ENCODE measurements at places on chromosomes 7 and 10.

- DNase-seq, result no peak
Observed at GRCh38 chr10:79176949-79177602, 108.3 kb downstream of the ZMIZ1 start.

DNA sequence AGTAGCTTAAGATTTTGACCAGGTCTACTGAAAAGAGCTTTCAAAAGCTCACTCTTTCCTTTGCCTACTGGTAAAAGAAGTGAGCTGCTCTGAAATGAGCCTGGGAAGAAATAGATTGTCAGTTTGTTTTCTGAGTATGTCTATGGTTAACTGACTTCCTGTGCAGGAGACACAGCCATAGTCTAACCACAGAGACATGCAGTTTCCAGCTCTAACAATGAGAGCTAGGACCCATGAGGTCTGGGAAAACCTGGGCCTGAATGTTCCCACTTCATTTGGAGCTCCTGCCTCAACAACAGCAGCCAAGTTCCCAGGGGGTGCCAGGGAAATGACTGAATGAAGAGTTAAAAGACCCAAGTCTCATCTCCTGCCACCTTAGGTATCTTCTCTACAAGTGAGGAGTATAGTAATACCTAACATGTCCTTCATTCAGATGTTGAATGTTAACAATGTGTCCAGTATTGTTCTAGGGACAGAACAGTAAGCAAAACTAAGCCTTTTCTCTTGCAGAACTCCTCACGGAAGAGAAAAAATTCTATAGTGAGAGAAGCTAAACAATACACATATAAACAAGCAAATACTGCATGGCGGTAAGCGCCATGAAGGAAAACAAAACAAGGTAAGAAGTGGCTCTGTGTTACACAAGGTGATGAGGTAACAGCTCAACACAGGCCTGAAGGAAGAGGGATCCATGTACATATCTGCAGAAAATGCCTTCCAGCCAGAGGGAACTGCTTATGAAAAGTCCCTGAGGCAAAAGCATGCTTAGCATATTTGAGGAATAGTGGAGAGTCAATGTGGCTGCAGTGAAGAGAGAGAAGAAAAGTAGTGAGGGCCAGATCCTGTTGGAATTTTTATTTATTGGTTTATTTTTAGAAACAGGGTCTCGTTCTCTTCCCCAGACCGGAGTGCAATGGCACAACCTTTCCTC lies 26.4 kb upstream of the ANKRD1 start:
- DNase-seq, result no peak

GRCh38 chr10:50622706-50623662 lies 772 bp downstream of the SGMS1 start:
- no peak for DNase-seq

GRCh38 chr10:75355706-75356105 lies 45.9 kb downstream of the ZNF503 start:
- DNase-seq, result no peak

DNA sequence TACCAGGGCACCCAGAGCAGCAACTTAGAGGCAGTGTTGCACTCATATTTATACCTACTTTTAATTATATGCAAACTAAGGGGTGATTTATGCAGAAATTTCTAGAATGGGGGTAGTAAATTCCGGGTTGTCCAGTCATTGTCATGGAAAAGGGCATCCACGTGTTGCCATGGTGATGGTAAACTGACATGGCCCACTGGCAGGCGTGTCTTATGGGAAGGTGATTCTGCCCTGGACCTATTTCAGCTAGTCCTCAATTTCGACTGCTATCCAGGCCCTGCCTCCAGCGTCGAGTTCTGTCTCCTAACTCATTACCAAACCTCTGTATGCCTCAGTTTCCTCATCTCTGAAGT lies 12.8 kb downstream of the SNX8 start:
- no peak for DNase-seq

- DNase-seq, result no peak
Observed at GRCh38 chr10:6383096-6383812, 180.5 kb downstream of the PFKFB3 start.

DNA sequence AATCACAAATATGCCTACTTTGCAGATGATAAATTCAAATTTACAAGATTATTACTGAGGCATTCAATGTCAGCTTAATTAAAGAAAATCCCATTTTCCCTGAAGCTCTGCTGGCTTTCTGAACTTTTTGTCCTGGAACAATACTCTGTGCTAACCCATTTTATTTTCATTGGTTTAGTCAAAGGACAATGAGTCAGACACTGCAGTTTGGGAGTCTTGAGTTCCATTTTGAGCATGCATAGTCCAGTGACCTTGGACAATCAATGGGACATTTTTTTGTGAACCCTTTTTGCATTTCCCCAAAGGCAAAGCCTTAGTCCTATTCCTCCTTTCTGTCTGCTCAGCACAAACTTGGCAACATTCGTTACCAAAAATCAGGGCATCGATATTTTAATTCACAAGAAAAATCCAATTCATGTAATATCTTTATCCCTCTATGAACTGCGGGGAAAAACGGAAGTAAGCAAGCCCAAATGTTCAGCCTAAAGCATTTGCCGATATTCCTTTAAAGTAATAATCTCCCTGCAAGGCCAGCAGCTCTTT lies 339.8 kb downstream of the RNLS start:
- no peak for DNase-seq

GRCh38 chr10:46022978-46023702 lies 7.3 kb downstream of the NCOA4 start:
- peak; percentile 79 for DNase-seq

DNA sequence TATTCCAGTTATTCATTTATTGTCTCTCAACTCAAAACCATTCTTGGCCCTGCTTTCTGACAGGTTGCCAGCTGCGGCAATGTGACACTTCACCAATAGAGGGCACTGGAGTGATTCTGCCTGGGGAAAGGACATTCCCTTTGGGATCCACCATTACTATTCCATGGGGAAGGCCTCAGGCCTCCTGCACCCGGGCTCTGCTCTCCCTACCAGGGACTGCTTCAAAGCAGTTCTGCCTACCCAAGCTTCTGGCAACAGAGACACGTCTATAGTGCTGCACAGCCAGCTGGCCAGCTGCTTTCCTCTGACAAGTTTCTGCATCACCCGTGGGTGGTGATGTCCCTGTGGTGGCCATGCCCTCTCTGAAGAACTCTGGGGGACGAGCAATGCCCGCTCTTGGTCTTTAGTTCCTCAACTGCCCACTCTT lies 163.8 kb downstream of the ELMO1 start:
- DNase-seq, result no peak

DNA sequence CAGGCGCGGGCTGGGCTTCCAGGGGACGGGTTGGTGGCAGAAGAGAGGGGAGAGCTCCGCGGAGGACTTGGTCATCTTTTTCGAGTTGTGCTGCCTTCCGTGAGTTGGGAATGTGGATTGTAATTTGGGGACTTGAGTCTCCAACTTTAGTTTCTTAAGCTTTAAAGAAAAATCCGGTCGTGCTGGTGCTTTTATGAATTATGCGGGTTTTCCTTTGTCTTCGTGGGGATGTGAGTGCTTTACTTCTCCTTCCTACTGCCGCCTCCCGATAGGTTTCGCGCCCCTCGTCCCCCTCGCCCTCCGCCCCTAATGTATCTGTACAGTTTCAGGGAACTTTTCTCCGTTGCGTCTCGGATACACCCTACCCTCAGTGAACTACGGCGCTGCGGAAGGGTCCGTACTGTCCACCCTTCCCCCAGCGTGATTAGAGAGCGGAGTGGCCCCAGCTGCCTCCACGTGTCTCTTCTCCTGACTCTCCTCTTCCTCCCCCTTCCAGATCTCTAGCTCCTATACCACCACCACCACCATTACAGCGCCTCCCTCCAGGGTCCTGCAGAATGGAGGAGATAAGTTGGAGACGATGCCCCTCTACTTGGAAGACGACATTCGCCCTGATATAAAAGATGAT lies 649 bp downstream of the SCD start:
- DNase-seq, result no peak

DNA sequence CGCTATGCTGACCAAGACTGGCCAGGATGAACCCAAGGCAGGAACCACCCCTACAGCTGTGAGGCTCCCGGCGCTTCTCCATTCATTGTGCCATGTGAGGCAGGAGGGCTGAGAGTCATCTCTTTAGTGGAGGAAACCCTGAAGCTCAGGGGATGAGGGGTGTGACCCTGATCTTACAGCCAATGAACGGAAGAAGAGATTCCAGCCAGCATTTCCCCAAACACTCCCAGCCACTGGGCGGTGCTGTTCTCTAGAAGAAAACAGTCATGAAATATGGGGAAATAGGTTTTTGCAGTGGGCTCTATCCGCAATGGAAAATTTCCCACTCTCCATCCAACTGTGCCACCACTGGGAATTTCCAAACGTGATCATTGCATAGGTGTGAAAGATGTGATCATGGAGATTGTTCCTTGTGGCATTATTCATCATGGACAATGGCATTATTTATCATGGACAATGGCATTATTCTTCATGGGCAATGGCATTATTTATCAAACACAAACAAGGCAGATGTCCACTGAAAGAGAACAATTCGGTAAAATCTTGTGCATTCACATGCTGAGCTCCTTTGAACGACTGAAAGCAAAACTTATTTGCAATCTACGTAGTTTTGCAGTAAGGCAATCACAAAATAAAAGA lies 14.0 kb upstream of the SLC18A2 start:
- no peak for DNase-seq

- peak; percentile 63 for DNase-seq
Observed at GRCh38 chr10:4532467-4532866, 293.5 kb upstream of the AKR1E2 start.

DNA sequence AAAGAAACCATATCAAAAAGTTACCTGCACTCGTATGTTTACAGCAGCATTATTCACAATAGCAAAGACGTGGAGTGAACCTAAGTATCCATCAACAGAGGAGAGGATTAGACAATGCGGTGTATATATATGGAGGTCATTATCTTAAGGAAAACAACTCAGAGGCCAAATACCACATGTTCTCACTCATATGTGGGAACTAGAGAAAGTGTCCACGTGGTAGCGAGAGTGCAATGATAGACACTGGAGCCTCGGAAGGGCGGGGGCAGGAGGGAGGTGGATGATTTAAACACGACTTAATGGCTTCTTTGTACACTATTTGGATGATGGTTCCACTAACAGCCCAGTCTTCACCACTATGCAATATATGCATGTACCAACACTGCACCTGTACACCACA lies 40.1 kb upstream of the RNF32 start:
- DNase-seq, result no peak

DNA sequence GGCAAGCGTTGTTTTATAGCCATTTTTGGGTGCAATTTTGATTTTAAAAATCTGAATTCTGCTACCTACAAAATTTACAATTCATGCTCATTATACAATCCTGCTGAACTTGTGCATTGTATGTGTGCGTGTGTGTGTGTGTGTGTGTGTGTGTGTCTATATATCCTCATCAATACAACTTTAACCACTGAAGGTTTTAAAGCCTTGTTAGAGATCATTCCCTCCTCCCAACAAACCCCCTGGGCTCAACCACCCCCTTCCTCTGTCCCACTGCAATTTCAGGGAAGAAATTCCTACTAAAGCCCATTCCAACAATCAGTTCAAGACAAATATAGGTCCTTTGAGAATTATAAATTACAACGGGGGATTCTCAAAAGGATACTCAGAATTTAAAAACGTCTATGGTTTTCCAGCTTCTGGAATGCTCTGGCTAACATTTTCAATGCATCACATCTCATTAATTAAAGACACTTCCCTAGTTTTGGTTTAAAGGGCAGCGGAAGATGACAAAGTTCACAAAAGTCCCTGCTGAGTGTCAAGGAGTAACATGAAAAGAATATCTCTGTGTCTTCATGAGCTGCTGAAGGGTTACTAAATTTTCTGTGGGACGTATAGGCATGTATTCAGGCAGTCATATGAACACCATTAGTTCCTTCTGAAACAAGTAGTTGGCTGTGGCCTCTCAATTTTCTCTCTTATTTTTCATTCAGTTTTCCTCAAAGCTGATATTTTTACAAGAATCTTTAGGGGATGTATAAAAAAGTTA lies 889 bp upstream of the SEMA3A start:
- no peak for DNase-seq

GRCh38 chr10:13827076-13827797 lies 240.5 kb downstream of the PRPF18 start:
- no peak for DNase-seq

DNA sequence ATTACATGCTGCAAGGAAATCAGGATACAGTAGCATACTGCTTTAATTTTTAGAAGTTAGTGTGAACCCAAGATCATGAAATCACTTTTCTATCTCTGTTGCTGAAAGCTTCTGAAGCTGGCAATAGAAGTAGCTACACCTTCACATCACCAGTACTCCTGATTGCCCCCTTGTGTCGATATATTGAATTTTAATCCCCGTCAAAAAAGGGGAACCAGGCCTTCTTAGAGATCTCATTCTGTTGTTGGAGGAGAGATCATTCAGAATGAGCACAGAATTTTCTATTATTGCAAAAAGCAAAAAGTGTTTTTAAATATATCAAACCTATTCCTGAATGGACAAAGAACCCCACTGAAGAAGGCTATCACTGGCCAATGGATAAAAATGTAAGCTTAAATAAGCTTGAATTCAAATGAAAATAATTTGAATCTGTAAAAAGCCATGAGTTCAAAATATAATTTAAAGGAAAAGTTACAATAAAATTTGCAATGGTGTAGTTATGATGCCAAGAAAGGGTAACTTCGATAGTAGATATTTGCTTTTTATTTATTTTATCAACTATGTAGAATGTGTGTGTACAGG lies 39.7 kb upstream of the TEX47 start:
- DNase-seq, result peak; percentile 0

DNA sequence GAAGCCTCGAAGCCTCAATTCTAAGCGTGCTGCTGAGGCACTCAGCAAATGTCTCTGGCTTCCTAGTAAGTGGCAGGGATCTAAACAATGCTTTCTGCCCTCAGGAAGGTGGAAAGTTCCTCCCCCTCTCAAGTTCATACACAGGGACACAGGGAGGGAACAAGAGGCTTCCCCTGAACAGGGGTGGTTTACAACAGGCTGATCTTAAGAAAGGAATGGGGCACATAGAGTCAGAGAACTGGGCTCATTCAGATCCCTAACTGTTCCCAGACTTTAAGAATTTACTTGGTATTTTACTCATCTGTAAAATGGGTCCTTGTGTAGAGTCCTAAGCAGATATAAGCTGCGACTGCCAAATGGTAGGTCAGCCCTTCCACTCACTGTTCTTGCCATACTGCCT lies 2.5 kb downstream of the TNS3 start:
- DNase-seq, result no peak

- no peak for DNase-seq
Observed at GRCh38 chr10:77259171-77259874, 378.3 kb downstream of the KCNMA1 start.

- DNase-seq, result no peak
Observed at GRCh38 chr7:80785961-80786536, 132.8 kb downstream of the SEMA3C start.

DNA sequence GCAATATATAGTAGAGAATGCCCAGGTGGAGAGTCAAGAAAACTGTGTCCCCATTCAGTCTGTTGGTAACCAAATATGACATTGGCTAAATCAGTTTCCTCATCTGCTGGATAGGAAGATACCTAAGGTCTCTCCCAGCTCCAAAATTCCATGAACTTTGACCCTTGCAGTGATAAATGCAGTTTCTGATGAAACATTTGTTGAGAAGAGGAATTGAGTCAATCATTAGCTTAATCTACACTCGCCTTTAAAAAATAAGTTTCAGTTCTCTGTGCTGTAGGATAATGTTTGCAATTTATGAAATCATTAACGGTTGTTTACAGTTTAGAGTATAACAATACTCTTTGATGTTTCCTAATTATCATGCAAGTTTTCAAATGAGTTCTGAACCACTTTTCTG lies 38.0 kb upstream of the SLC25A13 start:
- DNase-seq, result no peak
